ENCODE measurements at places on chromosomes 1 and 21.

GRCh38 chr1:160767395-160768294 lies 28.3 kb upstream of the LY9 start:
- no peak for DNase-seq

GRCh38 chr1:29793101-29793546 lies 556.8 kb downstream of the PTPRU start:
- DNase-seq = peak; percentile 19

GRCh38 chr1:29521438-29521715 lies 285.1 kb downstream of the PTPRU start:
- DNase-seq = no peak

DNA sequence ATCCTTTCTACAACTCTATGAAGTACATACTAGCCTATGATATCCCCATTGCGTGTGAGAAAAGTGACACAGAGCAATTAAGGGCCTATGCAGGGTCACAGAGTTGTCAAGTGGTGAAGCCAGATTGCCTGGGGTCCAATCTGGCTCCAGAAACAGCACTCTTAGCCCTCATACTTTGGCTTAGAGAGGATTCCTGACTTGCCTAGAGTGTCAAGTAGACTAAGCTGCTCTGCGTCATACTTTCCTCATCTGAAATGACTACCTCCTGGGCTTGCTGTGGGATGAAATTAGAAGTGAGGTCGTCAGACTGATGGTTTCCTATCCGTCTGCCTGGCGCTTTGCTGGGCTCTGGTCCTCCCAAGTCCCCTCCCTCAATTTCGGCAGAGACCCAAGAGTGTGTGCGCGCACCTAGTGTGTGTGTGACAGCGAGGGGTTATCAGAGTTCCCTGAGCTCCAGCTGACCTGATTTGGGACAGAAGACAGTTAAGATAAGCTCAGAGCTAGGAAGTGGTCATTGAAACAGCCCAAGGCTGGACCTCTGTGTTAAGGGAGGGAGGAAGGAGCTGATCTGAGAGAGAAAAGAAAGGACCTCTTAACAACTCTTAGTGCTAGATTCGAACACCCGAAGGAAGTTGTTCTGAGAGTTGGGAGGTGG lies 5.4 kb upstream of the NUAK2 start:
- DNase-seq = no peak

GRCh38 chr1:66326867-66327266 lies 207.1 kb upstream of the SGIP1 start:
- DNase-seq = no peak

DNA sequence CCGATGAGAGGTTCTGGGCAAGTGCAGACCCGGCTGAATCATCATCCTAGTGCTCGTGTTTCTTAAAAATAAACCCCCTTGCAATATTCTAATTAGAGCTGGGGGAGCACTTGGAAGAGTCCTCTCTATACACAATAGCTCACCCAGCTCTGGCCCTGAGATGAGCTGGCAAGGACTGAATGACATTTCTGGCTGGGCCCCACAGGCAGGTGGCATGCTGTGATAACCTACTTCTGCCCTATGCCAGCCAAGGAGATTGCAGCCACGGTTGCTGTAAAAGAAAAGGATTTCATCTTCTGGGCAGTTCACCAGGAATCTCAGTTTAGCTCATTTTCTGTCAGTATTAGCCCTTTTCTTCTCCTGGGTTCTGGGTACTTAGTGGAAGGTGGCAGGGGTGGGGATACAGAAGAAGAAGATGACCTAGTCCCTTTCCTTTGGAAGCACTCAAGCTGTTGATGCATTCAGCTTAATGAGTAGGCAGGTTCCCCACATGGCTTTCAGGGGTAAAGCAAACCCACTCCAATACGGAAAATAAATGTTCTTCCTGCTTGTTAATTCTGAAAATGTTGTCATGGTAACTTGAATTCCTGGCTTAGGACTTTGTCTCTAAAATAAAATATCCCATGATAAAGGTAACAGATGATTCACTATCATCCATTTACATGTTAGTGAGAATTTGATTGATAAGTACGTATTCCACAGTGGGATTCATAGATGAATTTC lies 32.2 kb downstream of the VASH2 start:
- no peak for DNase-seq

DNA sequence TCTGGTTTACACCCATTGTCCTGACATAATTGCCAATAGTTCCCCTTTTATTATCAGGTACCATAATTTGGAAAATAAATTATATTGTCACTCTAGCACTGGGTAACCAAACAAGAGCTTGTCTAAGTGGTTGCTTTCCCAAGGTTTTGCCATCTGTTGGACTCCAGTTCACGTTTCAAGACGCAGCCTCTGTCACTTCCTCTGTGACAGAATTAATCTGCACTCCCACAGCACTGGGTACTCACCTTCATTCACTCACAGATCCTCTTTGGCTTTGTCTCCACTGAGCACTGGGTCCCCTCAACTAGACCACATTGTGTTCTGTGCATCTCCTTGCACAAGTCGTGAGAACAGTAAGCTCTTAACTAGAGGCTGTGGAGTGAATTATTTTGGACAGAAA lies 123.6 kb upstream of the JUN start:
- DNase-seq = no peak

- no peak for DNase-seq
These were observed 4.4 kb downstream of the B3GALT2 start for GRCh38 chr1:193181985-193182384.

- no peak for DNase-seq
These were observed 84.2 kb downstream of the ERG start for GRCh38 chr21:38413958-38414548.

- no peak for DNase-seq
These were observed 234.0 kb upstream of the IRF2BP2 start for GRCh38 chr1:234843946-234844345.

DNA sequence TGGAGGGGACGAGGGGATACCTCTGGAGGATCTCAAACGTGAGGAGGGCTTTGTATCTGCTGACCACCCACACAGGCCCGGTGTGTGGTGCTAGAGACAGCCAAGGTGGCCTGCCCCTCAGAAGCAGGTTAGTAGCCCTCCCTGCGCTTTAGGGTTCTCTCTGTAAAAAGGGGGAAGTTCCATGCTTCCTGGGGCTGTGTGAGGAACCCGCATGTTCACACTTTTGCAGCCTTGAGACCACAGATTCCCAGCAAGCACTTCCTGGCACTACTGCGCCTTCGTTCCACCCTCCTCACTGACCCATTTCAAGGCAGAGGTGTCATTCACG lies 7.9 kb upstream of the GUCA2B start:
- DNase-seq = no peak

GRCh38 chr1:197143276-197143675 lies 3.2 kb downstream of the ASPM start:
- DNase-seq = no peak

DNA sequence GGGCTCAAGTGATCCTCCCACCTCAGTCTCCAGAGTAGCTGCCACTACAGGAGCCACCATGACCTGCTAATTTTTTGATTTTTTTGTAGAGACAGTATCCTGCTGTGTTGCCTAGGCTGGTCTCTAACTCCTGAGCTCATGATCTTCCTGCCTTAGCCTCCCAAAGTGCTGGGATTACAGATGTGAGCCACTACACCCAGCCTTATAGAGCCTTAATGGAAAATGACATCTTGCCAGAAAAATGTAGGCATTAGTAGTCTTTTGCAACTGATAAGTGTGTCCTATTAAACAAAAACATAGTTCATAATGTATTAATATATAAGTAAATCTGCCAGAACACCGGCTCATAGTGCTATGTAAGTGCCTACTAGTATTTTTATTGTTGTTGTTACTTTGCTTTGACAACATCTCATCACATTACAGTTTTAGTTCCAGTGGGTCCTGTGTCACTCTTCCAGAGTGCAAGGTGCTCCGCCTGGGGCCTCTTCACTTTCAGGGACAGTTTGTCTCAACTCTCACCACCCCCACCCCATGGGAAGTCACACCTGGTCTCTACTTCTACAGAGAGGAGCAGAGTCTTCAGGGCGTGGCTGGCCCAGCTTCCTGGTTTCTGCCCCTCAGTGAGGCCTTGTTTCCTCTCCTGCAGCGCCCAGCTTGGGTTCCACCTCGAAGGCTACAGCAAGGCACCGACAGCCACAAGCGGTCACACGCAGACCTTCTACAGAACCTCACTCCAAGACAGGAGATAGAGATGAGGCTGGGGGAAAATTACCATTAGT lies 30.1 kb downstream of the RHOU start:
- no peak for DNase-seq

GRCh38 chr1:176949033-176949662 lies 215.4 kb downstream of the ASTN1 start:
- no peak for DNase-seq

DNA sequence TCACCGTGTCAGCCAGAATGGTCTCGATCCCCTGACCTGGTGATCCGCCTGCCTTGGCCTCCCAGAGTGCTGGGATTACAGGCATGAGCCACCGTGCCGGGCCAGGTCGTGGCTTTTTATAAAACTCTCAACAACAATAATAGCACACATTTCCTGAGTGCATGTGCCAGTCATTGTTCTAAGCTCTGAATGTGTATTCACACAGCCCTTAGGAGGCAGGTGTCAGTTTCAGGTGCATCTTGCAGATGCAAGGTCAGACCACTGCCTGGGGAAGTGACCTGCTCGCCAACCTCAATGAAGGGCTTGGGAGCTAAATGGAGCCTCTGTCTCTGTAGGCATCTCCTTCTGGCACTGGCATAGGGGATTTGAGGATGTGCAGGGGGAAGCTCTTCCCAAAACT lies 1.6 kb upstream of the LEFTY2 start:
- no peak for DNase-seq

DNA sequence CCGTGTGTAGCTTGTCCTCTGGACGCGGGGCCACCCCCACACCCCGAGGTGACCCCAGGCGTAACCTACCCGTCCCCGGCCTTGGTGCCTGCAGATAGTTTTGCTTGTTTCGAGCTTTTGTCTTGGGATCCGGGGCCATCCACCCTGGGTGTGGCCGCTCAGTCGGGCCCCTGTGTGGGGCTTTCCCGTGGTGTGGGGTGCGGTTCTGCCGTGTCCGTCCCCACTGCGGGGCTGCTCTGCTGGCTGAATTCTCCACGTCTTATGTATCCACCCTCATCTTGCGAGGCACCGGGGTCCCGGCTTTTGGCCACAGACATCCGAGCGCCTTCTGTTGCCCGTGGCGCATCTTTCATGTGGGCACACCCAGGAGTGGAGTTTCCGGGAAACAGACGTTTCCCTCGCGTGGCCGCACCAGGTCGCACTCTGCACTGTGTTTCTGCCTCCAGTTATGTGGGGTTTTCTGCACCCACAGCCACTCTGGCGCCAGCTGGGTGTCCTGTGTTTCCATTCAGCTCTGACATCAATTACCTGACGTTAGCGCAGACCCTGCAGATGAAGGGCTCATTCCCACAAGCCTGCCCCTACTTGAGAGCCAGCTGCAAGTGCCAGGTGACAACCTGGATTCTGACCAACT lies 64.9 kb downstream of the PRKCZ start:
- no peak for DNase-seq

- DNase-seq = no peak
These were observed 407.4 kb downstream of the RWDD3 start for GRCh38 chr1:95641386-95641785.

DNA sequence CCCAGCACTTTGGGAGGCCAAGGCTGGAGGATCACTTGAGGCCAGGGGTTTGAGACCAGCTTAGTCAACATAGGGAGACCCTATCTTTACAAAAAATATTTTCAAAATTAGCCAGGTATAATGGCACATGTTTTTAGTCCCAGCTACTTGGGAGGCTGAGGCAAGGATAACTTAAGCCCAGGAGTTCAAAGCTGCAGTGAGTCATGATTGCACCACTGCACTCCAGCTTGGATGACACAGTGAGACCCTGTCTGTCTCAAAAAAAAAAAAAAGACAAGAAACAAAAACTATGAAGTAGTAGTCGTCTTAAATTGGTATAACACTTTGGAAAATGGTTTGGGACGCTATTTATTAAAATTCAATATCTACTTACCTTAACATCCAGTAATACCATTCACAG lies 7.7 kb downstream of the AIM2 start:
- DNase-seq = no peak

DNA sequence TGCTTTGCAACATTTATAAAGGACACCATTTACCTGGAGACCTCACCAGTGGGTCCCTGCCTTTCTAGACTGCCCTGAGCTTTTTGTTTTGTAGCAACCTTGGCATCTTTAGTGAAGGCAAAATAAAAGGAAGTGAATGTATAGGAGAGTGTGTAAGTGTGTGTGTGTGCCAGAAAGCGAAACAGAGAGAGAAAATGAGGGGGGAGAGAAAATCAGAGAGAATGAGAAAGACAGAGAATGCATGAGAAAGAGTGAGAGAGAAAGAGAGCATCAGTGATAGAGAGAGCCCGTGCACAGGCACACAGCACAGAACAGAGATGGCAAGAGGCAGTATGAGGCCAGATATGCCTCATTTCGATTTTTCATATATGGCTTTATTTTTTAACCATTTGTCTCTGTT lies 57.5 kb downstream of the HSD3B1 start:
- DNase-seq = no peak
